ENCODE measurements at places on chromosomes 4 and X. TPM values are rescaled to one million over a fixed set of nuclear protein-coding genes. Genes with fewer than 3 reads are reported as not detected.

Gene STAP1
- 50.3 TPM for total RNA-seq

Gene ADH1A
- total RNA-seq = not detected

- no peak for DNase-seq
Measured at GRCh38 chr4:48331577-48332330, 9.6 kb upstream of the SLAIN2 start.

Gene TMSB15B
- 9.6 TPM for total RNA-seq

Gene FANCB
- total RNA-seq = 3.9 TPM

- DNase-seq = no peak
Measured at GRCh38 chr4:158056689-158057245, 116.1 kb downstream of the GASK1B start.
